ENCODE measurements at places on chromosomes 4 and X. TPM values are rescaled to one million over a fixed set of nuclear protein-coding genes. Genes with fewer than 3 reads are reported as not detected.

DNA sequence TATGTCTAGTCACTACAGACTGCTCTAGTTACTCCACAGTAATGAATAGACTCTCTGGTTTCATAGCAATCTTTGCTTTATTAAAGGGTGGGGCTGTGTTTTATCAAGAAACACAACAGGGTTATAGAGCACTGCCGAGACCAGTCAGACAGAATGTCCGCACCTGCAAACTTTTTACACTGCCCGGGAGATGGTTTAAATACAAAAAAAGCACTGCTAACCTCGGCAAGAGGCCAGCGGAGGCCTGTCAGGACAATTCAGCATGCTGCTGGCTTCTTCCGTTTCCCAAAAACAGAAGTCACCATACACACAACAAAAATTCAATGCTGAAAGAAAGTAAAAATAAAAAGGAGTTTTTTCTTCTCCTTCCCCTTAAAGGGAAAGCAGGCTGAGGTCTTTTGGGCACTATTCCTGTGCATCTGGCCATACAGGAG lies 67.4 kb downstream of the IRF2 start:
- no peak for DNase-seq

DNA sequence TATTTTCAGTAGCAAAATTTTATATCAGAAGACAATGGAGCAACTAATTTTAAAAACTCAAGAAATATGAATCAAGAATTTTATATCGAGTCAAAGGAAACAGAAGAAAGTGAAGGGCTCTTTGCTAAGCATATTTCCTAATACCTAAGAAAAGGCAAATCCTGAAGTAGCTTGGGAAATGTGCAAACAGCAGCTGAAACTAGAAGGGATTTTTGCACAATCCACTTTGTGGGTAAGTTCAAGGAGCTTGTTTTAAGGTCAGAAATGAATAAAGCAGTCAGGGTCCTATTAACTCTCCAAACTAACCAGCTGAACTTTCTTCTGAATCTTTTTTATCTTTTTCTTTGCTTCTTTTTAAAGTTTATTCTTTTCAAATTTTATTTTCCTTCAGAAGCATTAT lies 500.9 kb upstream of the CXorf51A start:
- DNase-seq, result peak; percentile 9

GRCh38 chr4:39036172-39036571 lies 4.0 kb upstream of the TMEM156 start:
- no peak for DNase-seq

Gene XAGE1B
- not detected for polyA plus RNA-seq

- no peak for DNase-seq
These were observed 6.8 kb upstream of the VSIG4 start for GRCh38 chrX:66046612-66047235.

GRCh38 chr4:118224243-118224829 lies 128.5 kb downstream of the PRSS12 start:
- DNase-seq, result peak; percentile 36
